Suprapubic skin (tissue), 4 donors: ENCODE measurements at places on chromosomes 4 and X.

DNA sequence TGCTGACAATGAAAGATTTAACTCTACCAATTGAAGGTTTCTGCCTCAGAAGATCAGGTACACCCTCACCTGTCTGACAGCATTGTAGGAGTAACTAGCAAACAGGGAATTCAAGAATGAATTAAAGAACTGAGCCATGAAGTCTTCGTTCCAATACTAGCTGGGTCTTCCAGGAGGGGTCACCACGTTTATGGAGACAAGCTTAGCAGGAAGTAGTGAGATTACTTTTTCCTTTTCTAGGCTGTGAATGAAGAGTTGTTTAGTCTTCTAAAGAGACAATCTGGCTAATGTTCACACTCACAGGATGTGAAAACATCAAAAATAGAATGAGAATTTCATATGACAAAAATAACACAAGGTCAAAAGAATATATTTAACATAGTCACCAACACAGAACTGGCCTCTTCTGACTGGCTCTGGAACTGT, 54.9 kb downstream of the REELD1 start:
- no peak for DNase-seq

DNA sequence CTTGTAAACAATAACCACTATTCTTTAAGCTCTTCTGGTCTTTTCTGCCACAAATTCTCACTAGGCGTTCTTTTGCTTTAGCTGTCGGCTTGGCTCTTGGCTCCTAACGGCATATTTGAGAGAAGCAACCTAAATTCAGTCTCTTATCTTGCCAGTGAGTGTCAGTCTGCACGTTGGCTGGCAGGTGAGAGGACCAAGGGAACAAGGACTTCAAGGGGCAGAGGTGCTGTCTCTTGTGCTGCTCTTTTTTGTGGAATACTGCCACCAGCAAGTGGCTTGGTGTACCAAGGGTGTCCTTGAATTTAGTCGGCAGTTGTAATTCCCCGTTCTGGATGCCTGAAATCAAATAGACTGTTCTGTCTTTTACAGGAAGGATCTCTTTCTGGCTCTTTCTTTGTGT, 77.8 kb upstream of the SLC4A4 start:
- DNase-seq = no peak

GRCh38 chrX:49312176-49312575, 8.7 kb downstream of the GAGE10 start:
- no peak for DNase-seq

- DNase-seq = no peak
Measured at GRCh38 chrX:50211510-50211909, 6.9 kb downstream of the CCNB3 start.

DNA sequence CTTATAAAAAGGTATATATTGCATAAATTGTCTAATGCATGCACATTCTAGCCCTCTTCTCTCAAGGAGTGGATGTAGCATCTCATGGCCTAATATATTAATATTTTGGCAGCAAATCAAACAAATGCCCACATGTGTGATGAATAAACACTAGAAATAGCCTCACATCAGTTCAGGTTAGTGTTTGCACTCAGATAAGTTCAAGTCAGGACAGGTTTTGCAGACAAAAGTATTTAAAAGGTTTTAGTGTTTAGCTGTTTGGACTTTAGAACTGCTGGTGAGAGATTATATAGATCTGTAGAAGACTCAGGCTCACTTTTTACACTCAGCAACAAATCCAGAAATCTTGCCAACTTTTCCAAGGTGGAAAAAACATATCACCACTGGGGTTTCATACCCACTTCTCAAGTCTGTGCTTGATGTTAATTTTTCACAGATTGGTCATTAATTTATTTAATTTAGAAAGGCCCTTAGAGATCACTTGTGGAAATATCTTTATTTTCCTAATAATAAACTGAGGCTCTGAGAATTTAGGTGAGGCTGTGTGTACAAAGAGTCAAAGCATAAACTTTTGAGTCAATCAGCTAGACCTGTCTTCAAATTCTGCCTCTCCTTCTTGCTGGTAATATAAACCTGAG, 362.6 kb downstream of the GASK1B start:
- no peak for DNase-seq

GRCh38 chr4:54742636-54743399, 85.1 kb downstream of the KIT start:
- no peak for DNase-seq
